K562 (cell line): ENCODE measurements at places on chromosomes 1 and 21. TPM values are rescaled to one million over a fixed set of nuclear protein-coding genes. Genes with fewer than 3 reads are reported as not detected.

Gene CNR2
- 0.04 TPM in 1 of 2 replicates, not detected in the other for polyA plus RNA-seq

Gene SLC9C2
- 0.05 TPM in 1 of 2 replicates, not detected in the other for polyA plus RNA-seq

Gene CLDN17
- polyA plus RNA-seq = not detected in 2 replicates

Gene FCRL4
- polyA plus RNA-seq = not detected in 2 replicates

Gene BARHL2
- not detected in 2 replicates for polyA plus RNA-seq

Gene RSPH1
- polyA plus RNA-seq = not detected in 2 replicates

Gene FCN3
- polyA plus RNA-seq = not detected in 2 replicates

Gene SLC30A2
- 0.03 TPM in 1 of 2 replicates, not detected in the other for polyA plus RNA-seq

Gene RNU1-3
- not detected in 2 replicates for polyA plus RNA-seq

Gene FCRLB
- polyA plus RNA-seq = 2.1 and 4.6 TPM in 2 replicates

Gene LAMB3
- 1.0 and 3.1 TPM in 2 replicates for polyA plus RNA-seq

Gene NR0B2
- not detected in 2 replicates for polyA plus RNA-seq

Gene C1QA
- polyA plus RNA-seq = not detected in 2 replicates

Gene ADPRS
- polyA plus RNA-seq = 29.9 and 37.2 TPM in 2 replicates

DNA sequence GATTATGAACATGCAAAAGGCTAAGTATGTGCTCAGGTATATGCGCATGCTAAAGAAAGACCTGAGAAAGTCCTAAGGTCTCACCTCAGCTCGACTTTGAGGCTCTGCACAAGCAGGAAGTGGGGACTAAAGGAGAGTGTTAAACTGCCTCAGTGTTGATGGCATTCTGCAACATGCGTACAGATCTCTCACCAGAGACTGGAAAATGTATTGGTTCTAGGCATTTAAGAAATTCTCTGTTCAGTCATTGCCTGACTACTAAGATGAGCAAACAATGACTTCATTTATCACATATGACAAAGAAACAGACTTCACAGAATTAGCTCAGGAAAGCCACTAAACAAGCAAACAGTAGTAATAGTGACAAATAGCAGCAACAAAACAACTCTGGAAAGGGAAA lies 90.8 kb downstream of the USH2A start:
- DNase-seq = no peak

GRCh38 chr1:9680828-9681227 lies 29.3 kb downstream of the PIK3CD start:
- no peak for DNase-seq

GRCh38 chr1:151984313-151984956 lies 9.2 kb downstream of the S100A10 start:
- DNase-seq = no peak

DNA sequence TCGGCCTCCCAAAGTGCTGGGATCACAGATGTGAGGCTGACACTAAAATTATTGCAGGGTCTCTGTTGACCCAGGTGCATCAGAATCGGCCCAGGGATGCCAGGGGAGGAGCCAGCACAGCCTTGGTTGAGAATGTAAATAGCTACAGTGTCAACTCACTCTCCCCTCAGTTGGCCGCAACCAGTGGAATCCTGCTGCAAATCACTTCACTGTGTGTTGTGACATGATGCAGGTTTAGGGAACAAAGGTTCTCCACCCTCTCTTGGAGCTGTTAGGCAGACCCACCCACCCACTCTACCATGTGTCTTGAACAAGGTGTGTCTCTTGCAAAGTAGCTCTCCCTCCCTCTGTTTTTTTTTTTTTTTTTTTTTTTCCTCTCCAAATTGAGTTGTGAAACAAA lies 60.5 kb upstream of the SOD1 start:
- no peak for DNase-seq

- peak; percentile 50 for DNase-seq
Measured at GRCh38 chr1:212700892-212701819, 1.5 kb upstream of the BATF3 start.

- no peak for DNase-seq
Measured at GRCh38 chr1:165562571-165562970, 18.8 kb downstream of the LRRC52 start.

GRCh38 chr1:222124602-222125001 lies 382.7 kb upstream of the DUSP10 start:
- no peak for DNase-seq

GRCh38 chr1:6154525-6155319 lies 25.4 kb downstream of the CHD5 start:
- no peak for DNase-seq

DNA sequence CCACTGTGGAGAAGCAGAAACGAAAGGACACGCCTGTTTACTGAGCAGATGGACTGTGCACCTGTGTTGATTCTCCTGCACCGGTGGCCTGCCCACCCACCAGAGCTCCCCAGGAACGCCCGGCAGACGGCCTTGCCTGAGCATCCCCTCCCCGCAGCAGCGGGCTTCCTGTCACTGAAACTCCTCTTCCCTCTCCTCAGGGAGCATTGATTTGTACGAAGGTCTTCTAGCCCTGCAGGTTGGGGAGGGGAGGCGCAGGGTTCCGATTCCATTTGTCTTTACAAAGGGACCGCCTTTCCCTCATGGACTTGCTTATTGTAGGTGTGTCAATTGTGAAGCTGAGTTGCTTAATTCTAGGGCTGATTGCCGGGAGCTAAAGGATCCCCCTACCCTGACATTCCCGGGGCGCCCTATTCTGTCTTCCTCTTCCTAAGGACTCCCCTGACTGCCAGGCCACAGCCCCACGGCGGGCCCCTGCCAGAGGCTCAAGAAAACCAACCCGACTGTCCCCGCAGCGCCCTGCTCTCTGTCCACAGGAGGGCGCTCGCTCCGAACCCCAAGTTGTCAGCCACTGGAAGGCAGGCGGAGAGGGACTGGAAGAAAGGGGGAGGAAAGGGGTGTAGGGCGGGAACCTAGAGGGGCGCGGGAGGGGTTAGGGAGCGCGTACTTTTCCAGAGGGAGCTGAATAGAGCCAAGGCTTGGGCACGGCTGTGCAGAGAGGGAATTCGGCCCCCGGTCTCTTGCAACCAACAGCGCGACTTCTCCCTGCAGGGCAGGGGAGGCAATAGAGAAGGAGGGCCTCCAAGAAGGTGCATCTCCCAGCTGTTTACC lies 2.8 kb downstream of the S100A6 start:
- peak; percentile 91 for DNase-seq

- no peak for DNase-seq
Measured at GRCh38 chr1:244712669-244713068, 59.7 kb downstream of the DESI2 start.

- DNase-seq = no peak
Measured at GRCh38 chr1:235320521-235321179, 7.3 kb downstream of the ARID4B start.

- no peak for DNase-seq
Measured at GRCh38 chr1:101316256-101316655, 79.4 kb downstream of the S1PR1 start.

DNA sequence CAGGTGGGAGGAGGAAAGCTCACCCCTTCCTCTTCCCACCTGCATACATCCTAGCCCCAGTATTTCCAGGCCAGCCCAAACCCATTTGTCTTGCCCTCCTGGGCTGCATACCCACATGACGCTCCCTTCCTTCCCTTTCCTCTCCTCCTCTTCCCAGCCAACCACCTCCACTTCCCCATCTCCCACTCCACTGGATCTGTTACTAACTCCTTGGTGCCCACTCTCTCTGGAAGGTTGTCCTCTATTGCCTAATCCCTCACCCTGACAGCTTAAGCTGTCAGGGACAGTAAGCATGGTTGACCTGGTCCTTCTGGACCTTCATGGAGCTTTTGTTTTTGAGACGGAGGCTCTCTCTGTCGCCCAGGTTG lies 23.0 kb upstream of the SYNC start:
- no peak for DNase-seq

DNA sequence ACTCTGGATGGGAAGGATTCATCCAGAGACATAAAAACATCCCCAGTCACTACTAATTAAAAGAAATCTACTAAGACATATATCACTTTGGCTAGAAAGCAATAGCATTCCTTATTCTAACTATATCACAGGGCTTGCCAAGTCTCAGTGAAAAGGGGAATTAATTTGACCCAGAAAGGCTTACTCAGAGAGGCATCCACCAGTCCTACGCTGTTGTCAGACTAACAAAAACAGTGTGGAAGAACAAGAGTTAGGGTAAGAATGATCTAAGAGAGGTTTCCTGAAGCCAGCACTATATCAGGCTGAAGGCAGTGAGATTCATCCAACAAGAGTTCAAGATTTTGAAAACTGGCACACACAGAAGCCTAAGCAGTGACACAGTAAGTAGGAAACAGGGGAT lies 126.1 kb downstream of the GDAP2 start:
- no peak for DNase-seq

- DNase-seq = no peak
Measured at GRCh38 chr1:215166886-215167285, 84.3 kb downstream of the KCNK2 start.

GRCh38 chr1:7012461-7012924 lies 227.2 kb downstream of the CAMTA1 start:
- no peak for DNase-seq

- peak; percentile 44 for DNase-seq
Measured at GRCh38 chr1:192256674-192257334, 60.0 kb upstream of the RGS21 start.

- no peak for DNase-seq
Measured at GRCh38 chr1:243598433-243598832, 251.6 kb downstream of the AKT3 start.

DNA sequence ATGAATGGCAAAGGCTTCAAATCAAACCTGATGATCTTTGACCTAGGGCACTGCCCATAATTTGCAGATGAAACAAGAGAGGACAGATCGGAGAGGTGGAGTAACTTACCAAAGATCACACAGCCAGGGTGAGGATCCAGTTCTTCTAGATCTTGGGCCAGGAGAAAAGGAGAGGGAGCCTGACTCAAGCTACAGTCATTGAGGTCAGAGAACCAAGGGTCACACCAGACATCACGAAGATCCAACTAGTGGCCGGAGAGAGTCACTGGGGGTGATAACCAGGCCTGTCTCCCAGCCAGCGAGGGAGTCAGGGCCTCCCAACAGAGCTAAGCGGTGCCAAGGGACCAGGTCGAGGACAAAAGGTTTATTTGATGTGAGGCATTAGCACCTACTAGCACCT lies 115.0 kb downstream of the RIPK4 start:
- no peak for DNase-seq

GRCh38 chr1:209354111-209354839 lies 229.2 kb upstream of the CAMK1G start:
- DNase-seq = peak; percentile 73

- no peak for DNase-seq
Measured at GRCh38 chr1:67983867-67984266, 66.6 kb downstream of the DIRAS3 start.

DNA sequence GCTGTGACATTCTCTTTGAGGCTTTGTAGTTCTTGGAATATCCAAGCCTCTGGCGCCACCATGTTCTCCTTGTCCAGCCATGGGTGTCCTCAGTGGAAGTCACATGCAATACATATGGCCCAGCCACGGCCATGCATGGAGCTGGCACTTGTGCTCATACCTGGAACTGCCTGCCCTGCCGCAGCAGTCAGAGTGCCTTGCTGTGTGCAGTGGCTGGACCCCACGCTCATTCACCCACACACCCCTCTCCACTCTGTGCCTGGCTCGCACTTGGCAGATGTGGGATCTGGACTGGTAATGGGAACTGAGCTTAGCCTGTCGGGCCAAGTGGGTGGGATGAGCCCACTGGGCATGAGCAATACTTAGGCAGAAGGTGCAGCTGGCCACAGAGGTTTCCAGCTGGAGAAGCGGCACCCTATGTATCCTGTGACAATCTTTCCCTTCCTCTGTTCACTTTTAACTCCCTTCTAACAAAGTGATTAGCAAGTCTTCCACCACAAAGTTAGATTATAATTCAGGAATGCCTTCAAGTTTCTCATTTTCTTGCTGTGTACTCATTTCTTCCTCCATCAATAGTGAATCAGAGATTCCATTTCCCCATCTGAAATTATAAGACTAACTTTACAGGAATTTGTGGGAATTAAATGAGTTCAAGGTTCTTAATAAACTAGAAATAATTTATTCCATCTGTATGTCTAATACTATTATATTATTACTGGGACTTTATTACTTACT lies 351.6 kb upstream of the NCAM2 start:
- no peak for DNase-seq

- DNase-seq = peak; percentile 61
Measured at GRCh38 chr1:204971517-204972336, 71.3 kb upstream of the CNTN2 start.

DNA sequence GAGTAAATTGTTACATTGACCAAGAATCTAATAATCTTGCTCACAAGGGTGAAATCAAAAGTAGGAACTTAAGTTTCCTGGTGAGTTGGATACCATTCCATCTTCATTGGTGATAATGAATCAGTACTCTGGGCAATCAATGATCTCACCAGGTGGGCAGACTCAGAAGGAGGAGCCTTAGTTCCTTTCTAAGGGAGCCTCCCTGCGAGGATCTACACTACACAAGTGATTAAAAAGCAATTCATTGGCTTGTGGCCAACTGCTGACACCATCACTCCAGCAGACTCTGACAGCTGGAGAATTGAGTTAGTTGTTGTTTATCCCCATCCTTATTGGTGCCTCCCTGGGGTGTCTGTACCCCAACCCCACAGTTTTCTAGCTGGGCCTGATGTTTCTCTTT lies 84.1 kb upstream of the VANGL1 start:
- DNase-seq = no peak

- no peak for DNase-seq
Measured at GRCh38 chr21:43771698-43772424, 4.2 kb downstream of the CSTB start.

DNA sequence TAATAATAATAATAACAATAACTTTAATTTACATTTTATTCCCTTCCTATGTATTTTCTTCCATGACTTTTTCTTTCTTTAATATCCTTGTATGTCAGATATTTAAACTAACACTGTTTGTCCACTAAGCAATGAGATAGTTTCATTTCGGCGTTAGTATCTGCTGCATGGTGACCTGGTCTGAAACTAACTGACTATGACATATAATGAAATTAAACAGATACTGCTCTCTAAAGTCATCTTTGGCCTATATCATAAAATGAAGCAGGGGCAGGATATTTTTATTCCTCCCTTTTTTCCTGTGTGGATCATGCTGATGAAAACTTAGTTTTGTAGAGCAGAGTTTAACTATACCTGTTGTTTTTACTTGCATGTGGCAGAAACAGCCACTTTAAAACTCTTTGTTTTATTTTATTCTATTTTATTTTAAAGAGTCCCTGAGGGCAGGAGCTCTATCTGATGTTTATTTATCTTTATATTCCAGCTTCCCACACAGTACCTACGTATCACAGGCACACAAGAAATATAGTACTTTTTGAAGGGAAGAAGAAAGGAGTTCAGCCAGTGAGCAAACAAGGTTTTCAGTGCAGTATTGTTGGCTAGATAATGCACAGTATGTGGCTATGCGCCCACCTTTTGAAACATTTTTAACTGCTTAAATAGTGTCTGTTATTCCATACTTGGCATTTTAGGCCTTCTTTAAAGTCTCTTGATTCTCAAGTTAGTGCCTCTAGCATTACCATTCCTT lies 165.6 kb downstream of the PHTF1 start:
- no peak for DNase-seq

GRCh38 chr1:114087495-114087894 lies 66.2 kb downstream of the SYT6 start:
- DNase-seq = no peak

GRCh38 chr1:17314491-17314971 lies 6.5 kb downstream of the PADI4 start:
- DNase-seq = no peak
